HCT116 (cell line): ENCODE measurements at places on chromosomes 6 and 20. TPM values are rescaled to one million over a fixed set of nuclear protein-coding genes. Genes with fewer than 3 reads are reported as not detected.

PARD6B gene
- total RNA-seq = 41.3 TPM

SMLR1 gene
- not detected for total RNA-seq

SLC16A10 gene
- total RNA-seq = 8.3 TPM

CCN6 gene
- not detected for total RNA-seq

SAMD3 gene
- 7.5 TPM for total RNA-seq

C4A gene
- total RNA-seq = 5.1 TPM

DNA sequence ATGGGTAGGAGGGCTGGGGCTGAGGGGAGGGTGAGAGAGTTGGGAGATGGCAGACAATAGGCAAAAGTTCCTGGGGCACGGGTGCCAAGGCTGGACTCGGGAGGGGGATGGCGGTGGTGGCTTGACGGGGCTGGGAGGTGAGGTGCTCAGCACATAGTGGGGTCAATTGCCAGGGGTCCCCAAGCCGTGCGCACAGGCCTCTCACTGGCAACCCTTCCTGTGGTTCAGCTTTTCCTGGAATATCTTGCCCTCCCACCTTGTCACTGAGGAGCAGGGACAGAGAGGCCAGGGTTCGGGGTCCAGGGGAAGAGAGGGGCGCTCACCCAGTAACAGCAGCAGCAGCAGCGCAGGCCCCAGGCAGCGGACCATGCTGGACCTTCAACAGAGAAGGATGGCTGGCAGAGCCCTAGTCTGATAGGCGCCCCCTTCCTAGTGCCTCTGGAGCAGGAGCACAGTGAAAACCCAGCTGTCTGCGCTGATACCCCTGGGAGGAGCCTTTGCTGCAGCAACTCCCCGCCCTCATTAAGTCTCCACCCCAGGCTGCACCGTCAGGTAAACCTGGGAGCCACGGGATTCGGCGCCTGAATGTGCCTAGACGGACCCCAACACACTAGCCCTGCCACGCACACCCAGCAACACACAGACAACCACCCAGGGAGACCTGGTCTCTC, at the start of gene GFRA4:
Gene GFRA4 (minus strand): TSS at position 369 of the 671 bp plus-strand sequence. CDS start 0 bp downstream, at position 369.
- DNase-seq = no peak

GRCh38 chr20:51510936-51511605, 31.4 kb downstream of the NFATC2 start:
- DNase-seq = no peak

DNA sequence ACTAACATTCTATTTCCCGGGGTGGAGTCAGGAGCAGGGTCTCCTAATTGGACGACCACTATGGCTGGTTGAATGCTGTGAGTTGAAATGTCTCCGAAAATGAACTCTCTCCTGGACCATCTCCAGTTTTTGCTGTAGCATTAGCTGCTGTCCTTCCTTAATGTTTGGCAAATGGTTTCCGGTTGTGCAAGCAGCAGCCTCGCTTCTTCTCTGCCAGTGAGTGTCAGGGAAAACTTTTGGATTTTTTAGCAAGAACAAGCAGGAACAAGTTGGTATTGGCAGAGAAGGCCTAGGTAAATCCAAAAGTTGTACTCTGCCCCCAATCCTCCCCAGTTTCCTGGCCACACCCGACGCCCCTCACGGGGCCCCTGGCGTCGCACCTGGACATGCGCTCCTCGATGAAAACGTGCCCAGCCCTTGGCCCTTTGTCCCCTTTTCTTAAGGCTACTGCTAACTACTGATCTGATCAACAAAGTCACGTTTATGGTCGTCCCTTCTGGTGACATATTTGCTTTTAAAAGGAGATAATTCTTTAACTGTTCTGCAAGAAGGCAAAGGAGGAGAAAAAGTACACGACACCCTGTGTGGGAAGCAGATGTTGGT, 103.2 kb downstream of the ARMC2 start:
- no peak for DNase-seq

DNA sequence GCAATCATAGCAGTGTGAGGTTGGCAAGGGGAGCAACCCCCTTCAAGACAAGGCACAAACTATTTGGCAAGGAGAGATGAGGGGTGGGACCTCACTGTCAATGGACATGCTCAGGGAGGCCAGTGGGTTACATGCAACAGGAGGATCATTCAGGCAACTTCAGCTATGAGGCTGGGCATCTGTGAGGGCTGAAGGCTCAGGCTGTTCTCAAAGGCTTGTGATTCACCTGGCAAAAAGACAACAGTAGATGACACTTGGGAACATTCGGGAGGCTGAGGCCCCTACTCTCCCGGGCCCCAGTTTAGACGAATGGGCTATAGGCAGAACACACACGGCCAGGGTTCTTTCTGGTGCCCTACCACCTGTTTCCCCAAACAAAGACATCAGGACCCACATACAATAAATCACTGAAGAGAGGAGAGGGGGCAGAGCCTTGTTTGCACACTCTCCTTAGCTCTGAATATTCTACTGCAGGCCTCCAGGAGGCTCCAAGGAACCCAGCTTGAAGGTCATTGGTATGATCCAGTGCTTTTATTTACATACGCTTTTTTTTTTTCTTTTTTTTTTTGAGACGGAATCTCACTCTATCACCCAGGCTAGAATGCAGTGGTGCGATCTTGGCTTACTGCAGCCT, 7.9 kb downstream of the TUBB start:
- DNase-seq = no peak

GRCh38 chr6:144418959-144419545, 133.9 kb downstream of the UTRN start:
- no peak for DNase-seq

GRCh38 chr6:116159782-116160524, 34.0 kb upstream of the COL10A1 start:
- DNase-seq = no peak

DNA sequence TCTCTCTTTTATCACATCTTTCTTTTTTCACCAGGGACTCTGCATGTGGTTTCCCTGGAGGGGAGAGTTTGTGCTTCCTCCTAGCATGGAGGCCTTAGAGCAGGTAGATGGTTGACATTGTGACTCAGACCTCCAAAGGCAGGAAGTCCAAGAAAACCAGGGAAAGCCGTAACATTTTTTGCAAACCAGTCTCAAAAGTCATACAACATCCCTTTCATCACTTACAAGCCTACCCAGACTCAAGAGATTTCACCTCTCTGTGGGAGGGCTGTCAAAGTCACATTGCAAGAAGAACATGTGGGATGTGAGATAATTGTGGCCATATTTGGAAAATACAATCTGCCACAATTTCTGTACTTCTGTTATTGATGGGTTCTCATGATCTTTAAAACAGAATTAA, 46.2 kb downstream of the SNRNP48 start:
- DNase-seq = no peak

DNA sequence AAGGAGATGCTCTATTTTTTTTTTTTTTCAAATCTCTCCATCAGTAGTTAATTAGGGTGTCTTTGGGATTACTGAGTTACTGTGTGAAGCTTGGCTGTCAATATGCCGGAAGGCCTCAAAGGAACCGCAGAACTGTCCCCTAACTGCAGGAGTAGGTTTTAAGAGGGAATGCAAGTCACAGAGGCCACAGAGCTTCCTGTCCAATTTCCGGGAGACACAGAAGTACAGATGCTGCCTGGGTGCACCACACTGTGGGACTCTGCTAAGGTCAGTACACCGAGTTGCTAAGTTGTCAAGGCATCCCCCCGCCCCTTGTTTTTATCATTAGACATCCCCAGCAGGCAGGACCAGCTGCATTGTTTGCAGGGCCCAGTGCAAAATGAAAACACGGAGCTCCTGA, 120.2 kb upstream of the RAB32 start:
- DNase-seq = no peak

DNA sequence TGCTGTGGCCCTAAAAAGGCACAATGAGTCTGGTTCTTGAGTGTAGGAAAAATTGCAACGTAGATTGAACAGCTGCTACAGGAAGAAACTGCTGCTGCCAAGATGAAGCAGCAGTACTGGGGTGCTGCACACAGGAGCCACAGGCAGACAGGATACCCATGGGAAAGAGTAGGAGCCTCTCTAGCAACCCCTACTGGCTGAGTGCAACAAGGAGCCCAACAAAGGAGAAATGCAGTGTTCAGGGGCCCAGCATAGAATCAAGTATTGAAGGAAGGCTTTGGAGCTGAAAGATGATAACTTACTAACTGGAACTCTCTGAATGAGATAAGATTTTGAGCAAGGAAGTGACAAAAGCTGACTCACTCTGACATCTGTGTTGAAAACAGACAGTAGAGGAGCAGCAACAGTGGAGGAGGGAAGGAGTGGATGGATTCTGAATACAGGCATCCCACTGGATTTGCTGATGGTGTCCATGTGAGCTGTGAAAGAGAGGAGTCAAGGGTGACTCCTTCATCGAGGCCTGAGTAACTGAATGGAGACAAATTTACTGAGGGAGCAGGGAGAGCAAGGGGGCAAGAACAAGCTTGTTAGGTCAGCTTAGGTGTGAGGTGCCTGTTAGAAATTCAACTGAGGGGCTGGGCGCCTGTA, 534.7 kb upstream of the JARID2 start:
- DNase-seq = no peak

- DNase-seq = no peak
Measured at GRCh38 chr6:148943451-148943850, 196.6 kb downstream of the UST start.

GRCh38 chr20:3071610-3072529, at the start of gene OXT:
TSS of gene OXT (plus strand) at chr20:3071620. CDS start at chr20:3071656, 36 bp downstream.
- DNase-seq = no peak

DNA sequence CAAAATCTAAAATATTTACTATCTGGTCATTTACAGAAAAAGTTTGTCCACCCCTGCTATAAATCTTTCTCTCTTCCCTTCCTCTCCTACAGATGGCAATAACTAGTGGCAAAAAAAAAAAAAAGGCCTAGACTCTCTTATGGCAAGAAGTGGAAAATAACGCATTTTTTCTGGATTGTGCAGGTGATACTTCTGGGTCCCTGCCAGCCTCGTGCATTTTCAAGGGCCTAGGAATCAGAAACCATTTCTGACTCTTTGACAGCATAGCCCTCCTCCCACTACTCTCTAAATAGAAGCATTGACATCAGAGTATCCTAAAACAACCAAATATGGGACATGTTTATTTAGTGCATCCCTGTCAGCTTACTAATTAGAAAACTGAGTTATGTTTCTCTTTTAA, 251.0 kb downstream of the KHDC1L start:
- no peak for DNase-seq

DNA sequence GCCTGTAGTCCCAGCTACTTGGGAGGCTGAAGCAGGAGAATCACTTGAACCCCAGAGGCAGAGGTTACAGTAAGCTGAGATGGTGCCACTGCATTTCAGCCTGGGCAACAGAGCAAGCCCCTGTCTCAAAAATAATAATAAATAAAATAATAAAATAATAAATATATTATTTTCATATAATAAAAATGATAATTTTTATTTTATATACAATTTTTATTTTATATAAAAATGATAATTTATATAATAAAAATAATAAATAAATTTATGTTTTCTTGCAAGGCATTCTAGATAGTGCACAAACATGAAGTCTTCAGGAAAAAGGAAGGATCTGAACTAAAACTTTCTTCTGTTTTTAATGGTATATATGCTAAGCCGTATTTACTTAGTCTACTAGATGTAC, 12.6 kb upstream of the SGK1 start:
- DNase-seq = no peak

DNA sequence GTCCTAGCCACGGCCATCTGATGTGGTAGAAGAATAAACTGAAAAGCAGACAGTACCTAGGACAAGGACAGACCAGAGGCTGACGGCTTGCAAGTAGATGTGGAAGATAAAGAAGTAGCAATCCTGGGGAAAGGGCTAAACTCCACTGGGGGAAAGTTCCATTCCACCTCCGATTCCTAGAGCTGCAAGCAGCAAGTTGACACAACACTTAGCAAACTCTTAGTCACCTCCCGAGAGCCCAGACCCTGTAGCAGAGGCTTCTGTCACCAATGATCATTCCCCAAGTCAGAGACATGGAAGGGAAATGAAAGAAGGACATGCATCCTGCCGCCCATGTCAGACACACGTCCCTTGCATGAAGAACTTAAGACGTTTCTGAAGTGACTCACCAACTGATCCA, 99.2 kb upstream of the RPS6KA2 start:
- no peak for DNase-seq

DNA sequence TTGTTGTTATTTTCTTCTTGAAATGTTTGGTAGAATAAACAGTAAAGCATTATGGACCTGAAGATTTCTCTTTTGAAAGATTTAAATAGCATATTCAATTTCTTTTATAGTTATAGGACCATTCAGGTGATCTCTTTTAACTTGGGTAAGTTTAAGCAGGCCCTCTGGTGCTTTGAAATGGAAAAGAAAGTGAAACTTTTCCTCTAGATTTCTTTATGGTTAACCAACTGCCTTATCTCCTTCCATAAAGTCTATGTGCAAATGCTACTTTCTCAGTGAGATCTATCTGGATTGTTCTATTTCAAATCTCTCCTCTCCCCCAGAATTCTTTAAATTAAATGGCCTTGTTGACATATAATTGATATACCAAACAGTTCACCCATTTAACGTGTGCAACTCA, 54.0 kb downstream of the PHACTR2 start:
- no peak for DNase-seq

- no peak for DNase-seq
Measured at GRCh38 chr6:100353276-100354015, 111.3 kb downstream of the SIM1 start.

DNA sequence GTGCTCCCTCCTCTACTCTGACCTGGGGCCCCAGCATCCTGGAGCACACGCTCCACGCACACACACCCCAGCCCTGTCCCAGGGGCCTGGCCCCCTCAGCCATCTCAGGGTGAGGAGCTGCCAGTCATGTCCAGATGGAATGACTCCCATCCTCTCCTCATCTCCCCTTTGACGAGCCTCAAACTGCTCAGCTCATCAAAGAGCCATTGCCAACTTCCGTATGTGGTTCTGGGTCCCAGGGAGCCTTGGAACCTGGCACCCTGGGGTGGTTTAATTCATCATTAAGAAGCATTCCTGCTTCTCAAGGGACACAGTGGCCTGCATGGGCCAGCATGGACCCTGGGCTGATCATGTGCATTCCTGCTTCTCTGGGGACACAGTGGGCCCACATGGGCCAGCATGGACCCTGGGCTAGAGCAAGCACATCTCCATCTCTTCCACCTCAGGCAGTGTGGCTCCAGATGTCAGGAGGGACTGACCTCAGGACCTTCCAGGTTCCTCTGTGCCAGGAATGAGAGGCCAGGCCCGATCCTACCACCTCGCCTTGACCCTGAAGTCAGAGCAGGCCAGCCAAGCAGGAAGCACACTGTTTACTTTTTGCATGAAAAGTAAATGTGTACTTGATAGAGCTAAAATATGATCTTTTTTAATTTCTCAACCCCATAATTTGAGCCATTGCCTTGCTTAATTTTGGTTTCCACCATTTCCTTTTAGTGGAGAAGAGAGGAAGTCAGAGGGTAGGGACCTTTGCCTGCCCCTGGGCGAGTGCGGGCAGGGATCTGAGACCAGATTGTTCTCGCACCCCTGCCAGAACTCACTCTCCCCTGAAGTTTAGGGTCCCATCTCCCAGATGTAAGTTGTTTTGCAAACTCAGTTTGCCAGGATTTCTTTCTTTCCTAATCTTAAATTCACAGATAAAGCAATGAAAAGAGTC, 26.1 kb downstream of the SPATA2 start:
- DNase-seq = no peak

GRCh38 chr6:52393780-52394179, 26.4 kb upstream of the EFHC1 start:
- DNase-seq = no peak

GRCh38 chr6:9112544-9112943, 677.2 kb upstream of the SLC35B3 start:
- DNase-seq = no peak

- no peak for DNase-seq
Measured at GRCh38 chr20:44805979-44806620, 4.2 kb downstream of the RIMS4 start.
